ENCODE measurements at places on chromosomes 4 and X.

DNA sequence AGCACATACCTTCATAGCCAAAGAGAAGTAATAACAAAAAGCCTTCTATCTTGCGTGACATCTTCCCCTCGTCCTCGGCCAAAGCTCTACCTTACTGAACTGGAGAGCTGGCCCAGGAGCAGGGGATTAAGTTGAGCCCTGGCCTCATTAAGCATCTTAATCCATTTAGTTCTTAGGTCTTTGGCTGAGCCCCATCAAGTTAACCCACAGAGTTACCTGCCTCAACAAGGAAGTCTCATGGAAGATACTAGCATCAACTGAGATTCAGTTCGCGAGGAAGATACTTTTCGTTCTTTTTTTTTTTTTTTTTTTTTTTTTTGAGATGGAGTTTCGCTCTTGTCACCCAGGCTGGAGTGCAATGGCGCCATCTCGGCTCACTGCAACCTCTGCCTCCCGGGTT lies at the start of gene RS1:
RS1 (minus strand) TSS at position 101 of the 400 bp plus-strand sequence; CDS start at position 61, 40 bp downstream.
- no peak for DNase-seq

DNA sequence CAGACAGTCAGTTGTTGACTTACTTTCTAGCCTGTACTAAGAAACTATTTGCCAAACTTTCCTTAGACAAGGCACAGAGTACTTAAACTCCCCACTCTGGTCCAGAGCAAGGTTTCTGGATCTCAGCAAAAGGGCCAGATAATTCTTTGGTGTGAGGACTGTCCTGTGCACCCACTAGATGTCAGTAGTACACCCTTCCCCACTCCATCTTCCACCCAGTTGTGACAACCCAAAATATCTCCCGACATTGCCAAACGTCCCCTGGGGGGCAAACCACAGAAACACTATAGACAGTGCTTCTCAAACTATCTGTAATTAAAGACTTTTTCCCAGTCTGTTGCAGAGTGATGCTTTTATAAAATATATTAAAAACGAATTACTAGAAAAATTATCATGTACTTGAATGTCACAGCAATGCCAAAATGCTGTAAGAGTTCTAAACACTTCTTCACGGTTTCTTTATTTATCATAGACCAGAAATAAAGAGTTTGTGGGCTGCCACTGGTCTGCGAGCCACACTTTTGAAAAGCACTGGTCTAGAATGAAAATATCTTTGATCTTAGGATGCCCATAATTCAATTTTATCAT lies 203.5 kb downstream of the PRDM5 start:
- DNase-seq, result no peak

DNA sequence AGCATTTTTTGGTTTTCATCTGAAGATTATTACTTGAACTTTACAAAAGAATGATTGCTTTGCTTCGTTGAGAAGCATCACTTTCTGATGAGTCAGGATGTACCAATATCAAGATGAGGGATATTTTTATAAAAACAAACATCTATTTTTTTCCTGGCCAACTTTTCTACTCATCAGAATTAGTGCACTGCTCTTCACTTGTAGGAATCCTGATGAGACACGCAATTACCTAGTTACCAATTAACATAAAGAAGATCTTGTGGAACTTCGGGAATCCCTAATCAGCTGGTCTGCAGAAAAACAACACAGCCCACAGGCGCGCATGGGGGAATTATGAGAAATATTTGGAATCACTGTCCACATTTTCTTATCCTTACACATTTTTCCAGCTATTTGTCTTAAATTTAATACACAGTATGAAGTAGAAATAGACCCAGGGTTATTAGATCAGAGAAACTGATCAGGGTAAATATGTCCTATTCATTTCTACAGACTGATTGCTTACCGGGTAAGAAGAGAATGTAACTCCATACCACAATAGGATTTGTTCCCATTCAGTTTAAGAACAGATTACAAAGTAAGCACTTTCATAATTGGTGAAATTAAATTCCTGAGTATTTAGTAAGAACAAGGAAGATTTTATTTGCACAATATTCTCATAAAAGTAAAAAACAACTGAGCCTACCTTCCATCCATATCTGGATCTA lies 50.9 kb downstream of the MFAP3L start:
- DNase-seq, result peak; percentile 63

DNA sequence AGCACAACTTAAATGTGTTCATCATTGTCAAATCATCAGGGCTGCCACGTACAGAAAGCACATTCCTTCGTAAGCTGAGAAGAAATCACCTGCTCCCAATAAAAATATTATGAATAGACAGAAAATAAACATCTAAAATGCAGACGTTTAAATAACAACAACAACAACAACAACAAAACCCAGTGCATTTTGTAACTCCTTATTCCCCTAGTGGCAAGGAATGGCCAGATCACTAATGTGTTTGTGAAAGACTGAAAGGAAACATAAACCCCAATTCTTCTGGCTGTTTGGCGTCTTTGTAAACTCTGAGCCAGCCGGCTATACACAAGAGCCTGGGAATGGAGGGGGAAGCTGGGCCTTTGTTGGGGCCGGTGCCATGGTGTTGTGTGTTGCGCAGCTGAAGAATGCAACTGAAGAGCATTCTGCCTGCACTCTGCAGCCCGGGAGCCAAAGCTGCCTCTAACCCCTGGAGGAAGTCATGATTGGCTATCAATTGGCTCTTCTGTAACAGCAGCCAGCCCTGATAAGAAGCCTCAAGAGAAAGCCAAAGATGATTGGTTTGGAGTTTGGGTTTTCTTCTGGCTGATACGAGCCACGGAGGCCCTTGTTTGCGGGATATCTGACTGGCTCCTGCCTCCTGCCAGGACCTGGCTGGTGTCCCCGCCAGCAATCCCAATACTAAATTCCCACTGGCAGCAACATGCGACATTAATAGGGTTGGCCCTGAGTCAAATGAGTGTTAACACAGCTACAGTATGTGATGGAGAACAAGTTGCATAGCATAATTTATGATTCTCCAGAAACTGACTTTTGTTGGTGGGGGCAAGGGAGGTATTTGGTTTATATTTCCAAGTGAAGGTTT lies 89.7 kb upstream of the TFDP3 start:
- DNase-seq, result no peak

- DNase-seq, result peak; percentile 44
Observed at GRCh38 chrX:114532111-114532805, 51.6 kb upstream of the HTR2C start.

- DNase-seq, result no peak
Observed at GRCh38 chrX:45404206-45404605, 203.5 kb upstream of the DIPK2B start.
